Stimulated activated naive CD8-positive, alpha-beta T cell treated with anti-CD3 and anti-CD28 coated beads, Interleukin-15, Interleukin-2, amounts not matched to agents 100 U/mL and 50 U/mL, for 24 hours (primary cell): ENCODE measurements at places on chromosomes 11 and 22.

- peak; percentile 30 for DNase-seq
Measured at GRCh38 chr22:46934746-46935491, 172.5 kb downstream of the TBC1D22A start.

DNA sequence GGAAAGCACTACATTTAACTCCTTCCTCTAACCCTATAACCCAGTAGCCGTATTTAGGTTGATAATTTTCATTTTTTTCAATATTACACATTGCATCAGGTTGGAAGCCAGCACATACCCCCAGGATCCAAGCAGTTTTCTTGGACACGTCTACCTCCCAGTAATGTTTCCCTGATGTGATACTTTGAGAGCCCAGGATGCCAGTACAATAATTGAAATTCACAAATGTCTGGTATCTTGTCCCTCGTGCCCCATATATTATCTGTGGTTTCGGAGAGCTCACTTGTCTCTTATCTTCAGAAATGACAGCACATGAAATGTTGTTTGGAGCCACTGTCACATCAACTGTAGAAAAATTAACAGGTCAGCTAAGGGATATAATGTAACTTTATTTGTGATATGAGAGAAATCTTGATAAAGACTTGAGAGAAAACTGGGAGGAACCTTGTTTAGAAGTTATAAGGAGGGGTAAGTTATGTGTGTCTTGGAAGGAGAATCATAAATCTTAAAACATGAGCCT, 19.8 kb downstream of the TRIM5 start:
- no peak for DNase-seq

- no peak for DNase-seq
Measured at GRCh38 chr11:29562183-29562582, 454.6 kb downstream of the KCNA4 start.

GRCh38 chr11:69552951-69553350, 71.5 kb downstream of the LINC01488 start:
- DNase-seq = no peak

DNA sequence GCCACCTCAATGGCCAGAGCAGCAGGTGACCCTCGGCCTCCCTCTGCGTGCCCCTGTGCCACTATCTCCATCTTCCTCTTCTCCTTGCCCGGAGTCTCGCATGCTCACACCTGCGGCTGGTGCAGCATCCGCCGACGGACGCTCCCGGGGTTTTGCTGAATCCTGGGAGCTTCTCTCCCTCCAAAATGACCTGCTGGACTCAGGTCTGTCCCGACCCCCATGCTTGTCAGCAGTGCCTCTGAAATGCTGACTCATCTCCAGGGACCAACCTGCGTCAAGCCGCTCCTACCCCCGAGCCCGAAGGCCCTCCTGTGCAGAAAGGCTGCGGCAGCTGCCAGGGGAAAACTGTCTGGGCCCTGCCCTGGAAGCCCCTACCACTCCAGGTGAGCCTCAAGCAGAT, 58.4 kb downstream of the CELSR1 start:
- no peak for DNase-seq

GRCh38 chr11:116642902-116643301, 129.9 kb downstream of the BUD13 start:
- DNase-seq = no peak

- peak; percentile 84 for DNase-seq
Measured at GRCh38 chr22:44620129-44620840, 81.7 kb upstream of the PRR5 start.

DNA sequence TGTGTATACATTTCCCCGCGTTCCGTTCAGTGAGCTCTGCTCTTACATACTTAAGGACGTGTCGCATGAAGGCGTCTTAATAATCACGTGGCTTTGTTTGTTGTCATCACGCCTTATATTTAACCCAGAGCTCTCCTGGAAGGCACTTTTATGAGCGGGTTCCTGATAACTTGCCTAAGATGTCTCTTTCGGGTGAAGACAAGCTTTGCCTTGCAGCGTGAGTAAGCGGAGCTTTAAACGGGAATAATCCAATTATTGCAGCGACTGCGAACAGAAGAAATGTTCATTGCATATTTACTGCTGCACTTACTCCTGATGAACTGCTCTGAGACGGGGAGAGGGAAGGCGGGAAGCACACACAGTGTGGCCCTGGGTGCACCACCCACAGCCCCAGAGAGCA, 1128.2 kb downstream of the BRD1 start:
- no peak for DNase-seq

DNA sequence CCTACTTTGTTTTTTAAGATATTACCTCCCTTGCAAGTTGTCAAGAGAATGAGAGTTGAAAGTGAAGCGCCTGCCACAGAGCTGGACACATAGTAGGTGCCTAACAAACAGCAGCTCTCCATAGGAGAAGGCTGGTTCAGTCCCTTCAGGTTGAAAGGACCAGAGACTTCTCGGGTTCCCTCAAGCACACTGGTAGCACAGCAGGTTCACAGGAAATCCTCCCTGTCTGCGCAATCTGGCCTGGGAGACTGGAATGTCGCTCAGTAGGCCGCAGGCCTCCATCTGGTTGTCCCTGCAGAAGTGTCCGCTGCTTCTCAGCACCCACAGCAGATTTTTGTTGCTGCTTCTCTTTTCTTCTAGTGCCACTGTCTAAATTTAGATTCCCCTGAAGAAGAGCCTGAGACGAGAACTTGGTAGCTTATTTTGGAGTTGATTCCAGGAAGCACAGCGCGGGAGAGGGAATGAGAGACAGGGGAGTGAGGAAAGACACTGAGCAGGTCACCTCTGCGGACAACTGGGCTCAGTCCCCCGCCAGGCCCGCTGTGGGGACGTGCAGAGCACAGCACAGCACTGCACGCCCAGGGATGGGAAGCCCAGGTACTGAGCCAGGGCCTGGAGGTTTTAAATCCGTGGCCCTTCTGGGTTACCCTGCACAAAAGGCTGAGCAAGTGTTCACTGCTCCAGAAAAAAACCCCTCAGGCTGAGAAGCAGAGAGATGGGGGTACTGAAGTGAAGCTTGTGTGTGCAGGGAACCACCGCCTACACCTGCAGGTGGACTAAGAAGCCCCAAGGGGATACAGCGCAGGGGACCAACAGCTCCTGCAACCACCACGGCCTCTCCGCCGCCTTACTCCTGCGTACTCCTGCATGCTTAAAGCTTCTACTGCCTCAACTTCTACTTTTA, 31.6 kb downstream of the RBX1 start:
- no peak for DNase-seq

DNA sequence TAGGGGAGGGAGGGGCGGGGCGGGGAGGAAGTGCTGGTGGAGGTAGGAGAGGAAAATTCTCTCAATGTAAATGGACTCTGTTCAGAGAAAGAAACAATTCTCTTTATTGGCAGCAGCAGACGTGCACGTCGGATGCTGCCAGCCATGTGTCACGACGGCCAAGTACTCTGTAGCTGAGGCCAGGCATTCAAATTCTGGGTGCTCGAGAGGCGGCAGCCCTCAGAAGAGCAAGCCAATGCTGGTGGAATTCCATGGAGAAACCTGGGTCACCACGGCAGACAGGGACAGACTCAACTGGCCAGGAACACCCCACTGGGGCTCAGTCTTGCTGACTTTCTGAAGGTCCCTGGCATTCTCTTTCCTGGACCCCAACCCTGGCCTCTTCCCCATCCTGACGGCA, 90.8 kb downstream of the ABTB2 start:
- DNase-seq = no peak

DNA sequence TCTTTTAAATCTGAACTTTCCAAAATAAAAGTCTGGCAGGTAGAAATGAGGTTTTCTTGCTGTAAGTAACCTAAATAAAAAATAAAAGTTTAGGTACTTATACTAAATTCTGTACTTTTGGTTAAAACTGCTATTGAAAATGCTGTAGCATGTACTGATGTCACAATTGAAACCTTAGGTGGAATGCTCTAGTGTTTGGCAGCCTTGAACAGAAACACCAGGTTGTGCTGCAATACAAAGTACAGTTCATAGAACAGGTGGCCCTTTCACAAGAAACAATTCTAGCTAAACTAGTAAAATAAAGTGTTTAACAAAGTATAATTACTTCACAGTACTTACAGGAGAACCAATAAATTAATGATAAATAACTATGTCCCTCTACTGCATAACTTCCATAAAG, 25.1 kb downstream of the NPAT start:
- no peak for DNase-seq

DNA sequence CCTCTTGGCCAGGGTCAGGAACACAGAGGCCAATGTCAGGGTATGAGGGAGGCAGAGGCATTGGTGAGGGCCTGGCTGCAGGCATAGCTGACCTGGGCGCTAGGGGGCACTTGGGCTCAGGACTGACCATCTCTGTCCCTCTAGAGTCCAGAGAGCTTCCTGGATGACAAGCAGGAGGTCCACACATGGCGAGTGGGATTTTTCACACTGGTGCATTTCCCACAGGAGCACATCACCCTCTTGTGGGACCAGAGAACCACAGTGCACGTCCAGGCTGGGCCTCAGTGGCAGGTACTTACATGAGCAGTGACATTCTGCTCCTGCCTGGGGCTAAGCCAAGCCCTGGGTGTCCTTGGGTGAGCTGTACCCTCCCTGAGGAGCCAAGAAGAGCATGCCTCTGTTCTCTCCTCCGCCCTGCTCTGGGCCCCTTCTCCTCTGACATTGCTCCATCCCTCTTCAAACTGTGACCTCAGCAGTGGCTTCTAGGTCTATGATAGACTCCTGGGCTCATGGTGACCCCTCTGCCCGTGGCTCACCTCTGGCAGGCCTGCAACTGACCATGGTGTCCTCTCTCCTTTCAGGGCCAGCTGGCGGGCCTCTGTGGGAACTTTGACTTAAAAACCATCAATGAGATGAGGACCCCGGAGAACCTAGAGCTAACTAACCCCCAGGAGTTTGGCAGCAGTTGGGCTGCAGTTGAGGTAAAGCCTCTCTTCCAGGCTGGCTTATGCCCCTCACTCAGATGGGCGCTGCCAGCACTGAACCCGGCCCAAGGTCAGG, 46.6 kb downstream of the OTOG start:
- no peak for DNase-seq

DNA sequence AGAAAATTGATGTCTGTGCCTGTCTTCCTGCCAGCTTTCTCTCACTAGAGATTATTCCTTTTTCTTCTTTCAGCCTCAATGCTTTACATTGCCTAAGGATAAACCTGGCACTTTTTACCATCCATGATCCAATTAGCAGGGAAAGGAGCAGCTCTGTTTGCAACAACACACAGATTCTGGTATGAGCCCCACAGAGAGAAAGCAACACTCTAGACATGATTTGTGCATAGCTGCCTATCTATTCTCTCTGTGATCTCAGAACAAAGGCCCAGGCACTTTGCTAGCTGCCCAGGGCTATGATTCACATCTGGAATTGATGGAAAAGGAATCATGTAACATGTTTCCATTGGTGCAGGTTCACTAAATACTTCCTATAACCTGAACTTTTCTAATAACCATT, 685.0 kb downstream of the ETS1 start:
- DNase-seq = no peak
